T-cell (primary cell): ENCODE measurements at places on chromosomes 5 and 9.

GRCh38 chr5:10293907-10294662 lies 13.6 kb downstream of the CMBL start:
- no peak overlapping the region for H3K4me3 ChIP-seq

DNA sequence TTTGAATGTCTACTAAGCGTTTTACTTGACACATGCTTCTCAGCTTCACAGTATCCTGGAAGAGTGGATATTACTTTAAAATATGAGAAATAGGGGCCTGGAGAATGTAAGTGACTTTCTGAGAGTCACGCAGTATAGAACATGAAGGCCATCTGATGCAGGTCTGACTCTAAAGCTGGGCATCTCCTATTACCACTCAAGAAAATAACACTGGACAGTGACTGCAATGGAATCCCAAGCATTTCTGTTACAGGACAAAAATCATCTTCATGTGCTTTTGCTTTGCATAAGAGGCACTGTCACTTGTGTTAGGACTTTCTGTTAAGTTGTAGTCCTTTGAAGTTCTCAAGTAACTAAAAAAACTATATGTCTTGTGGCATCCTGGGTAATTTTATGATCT lies 335.5 kb downstream of the FBXL7 start:
- H3K36me3 ChIP-seq = no peaks in the 10 kb centered on the region
- no peaks in the 10 kb centered on the region for H3K4me1 ChIP-seq
- DNase-seq = no peak
- H3K4me3 ChIP-seq = no peak overlapping the region
- no peaks in the 10 kb centered on the region for H3K27me3 ChIP-seq

GRCh38 chr9:131754846-131755245 lies 15.0 kb upstream of the RAPGEF1 start:
- no peaks in the 10 kb centered on the region for H3K4me1 ChIP-seq
- peaks cover 24% of the 10 kb centered on the region for H3K27me3 ChIP-seq
- H3K27ac ChIP-seq = no peak overlapping the region
- no peaks in the 10 kb centered on the region for H3K36me3 ChIP-seq

- H3K4me1 ChIP-seq = no peaks in the 10 kb centered on the region
- no peak overlapping the region for H3K4me3 ChIP-seq
- H3K27me3 ChIP-seq = peaks cover under 1% of the 10 kb centered on the region
- no peaks in the 10 kb centered on the region for H3K36me3 ChIP-seq
These were observed 133.7 kb downstream of the NUDT12 start for GRCh38 chr5:103428923-103429322.

DNA sequence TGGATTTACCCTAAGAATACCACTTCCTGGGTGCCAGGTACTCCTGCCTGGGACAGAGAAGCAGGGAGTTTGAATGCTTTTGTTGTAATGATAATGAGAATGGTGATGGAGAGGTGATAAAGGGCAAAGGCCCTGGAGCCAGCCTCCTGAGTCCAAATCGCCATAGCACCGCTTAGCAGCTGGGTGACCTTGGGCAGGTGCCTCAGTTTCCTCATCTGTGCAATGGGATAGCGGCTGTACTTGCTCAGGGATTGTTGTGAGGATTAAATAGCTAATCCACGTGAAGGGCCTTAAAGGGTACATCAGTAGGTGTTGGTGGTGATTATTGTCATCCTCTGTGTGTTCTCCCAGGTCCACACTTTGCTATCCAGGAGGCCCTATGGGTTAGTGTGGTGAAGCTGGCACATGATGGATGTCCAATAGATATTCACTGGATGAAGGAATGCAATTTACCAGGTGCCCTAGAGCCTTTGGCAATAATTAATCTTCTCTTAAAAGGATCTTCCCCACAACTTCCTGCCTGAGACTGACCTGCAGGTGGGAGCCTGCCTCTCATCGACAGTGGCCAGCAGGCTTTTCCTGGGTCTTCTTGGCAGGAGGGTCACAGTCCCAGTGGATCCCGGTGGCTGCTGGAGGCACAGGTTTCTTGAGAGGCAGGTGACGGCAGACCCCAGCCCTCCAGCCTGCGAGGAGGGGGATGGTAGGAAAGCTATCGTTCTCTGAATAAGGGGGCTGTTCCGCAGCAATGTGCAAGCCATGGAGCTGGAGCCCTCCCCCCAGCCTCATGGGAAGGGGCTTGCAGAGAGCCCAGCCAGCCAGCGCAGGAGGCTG lies 160.2 kb downstream of the MACROH2A1 start:
- H3K4me3 ChIP-seq = no peak overlapping the region
- no peaks in the 10 kb centered on the region for H3K36me3 ChIP-seq
- no peak for DNase-seq
- no peak overlapping the region for H3K27ac ChIP-seq

DNA sequence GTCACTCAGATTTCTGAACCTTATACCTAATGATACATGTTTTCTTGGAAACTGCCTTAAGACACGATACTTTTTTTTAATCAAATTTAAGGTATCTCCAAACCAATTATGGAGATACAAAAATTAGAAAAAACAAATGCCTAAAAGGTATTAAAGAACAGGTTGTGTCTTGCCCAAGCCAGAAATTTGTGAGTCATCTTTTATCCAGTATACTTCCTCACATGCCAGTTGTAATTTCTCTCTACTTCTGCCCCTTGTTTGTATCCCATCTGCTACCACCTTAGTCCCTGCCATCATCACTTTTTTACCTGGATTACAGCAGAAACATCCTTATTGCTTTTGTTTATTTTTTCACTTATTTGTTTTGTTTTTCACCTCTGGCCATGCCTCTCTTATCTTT lies 571.2 kb upstream of the DAB2 start:
- H3K27ac ChIP-seq = no peak overlapping the region
- DNase-seq = no peak
- no peak overlapping the region for H3K4me3 ChIP-seq
- H3K27me3 ChIP-seq = no peaks in the 10 kb centered on the region

- no peaks in the 10 kb centered on the region for H3K4me1 ChIP-seq
- no peaks in the 10 kb centered on the region for H3K27me3 ChIP-seq
- DNase-seq = no peak
- H3K36me3 ChIP-seq = no peaks in the 10 kb centered on the region
These were observed 77.5 kb downstream of the SPATA31C2 start for GRCh38 chr9:88060746-88061145.

DNA sequence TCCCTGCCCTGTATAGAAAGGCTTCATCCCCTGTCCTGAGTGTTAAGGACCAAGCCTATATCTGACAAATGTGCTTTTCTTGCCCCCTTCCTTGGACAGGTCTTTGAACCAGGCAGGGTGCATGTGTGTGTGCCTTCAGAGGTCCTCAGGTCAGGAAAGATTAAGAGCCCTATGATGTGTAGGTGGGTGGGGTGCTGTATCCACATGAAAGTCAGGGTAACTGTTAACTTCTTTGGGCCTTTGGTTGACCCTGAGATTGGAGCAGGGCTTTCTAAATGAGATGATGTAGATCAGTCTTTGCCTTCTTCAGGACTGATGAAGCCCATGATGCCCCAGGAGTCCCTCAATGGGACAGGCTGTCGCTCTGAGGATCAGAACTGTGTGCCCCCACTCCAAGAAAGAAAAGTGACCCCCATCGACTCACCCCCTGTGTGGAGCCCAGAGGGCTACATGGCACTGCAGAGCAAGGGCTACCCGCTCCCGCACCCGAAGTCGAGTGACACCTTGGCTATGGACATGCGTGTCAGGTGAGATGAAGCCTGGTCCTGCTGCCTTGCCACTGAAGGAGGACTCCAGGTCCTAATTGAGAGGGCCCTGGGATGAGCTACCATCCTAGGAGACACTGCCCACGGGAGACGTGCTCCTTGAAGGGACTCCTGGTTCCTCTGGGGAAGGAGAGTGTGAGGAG lies 29.4 kb upstream of the POMT1 start:
- H3K36me3 ChIP-seq = peaks cover 97% of the 10 kb centered on the region
- H3K27ac ChIP-seq = no peak overlapping the region
- no peak for DNase-seq
- no peaks in the 10 kb centered on the region for H3K4me1 ChIP-seq
- no peak overlapping the region for H3K4me3 ChIP-seq

- no peaks in the 10 kb centered on the region for H3K4me1 ChIP-seq
- no peak overlapping the region for H3K27ac ChIP-seq
- no peak for DNase-seq
- H3K4me3 ChIP-seq = no peak overlapping the region
- no peaks in the 10 kb centered on the region for H3K27me3 ChIP-seq
- H3K36me3 ChIP-seq = peaks cover 3% of the 10 kb centered on the region
These were observed 54.1 kb downstream of the FER start for GRCh38 chr5:108801776-108802175.

DNA sequence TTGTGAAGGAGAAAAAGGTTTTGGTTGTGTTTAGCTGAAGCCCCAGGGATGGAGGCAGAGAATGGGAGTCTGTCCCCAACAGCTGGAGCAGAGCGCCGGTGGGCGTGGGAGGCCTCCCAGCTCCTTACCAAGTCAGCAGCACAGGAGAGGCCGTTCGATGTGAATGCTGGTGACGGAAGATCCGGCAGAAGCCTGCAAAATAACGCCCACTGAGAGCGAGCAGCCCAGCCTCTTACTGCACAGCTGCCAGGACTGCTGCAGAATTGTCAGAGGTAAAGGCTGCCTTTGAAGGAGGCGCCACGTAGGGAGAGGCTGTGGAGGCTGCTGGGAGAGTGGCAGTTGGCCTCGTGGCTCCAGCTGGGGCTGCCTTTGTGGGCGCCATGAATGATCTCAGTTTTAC lies 26.2 kb downstream of the ANGPTL2 start:
- H3K4me1 ChIP-seq = no peaks in the 10 kb centered on the region
- H3K27ac ChIP-seq = no peak overlapping the region
- H3K36me3 ChIP-seq = no peaks in the 10 kb centered on the region
- no peak for DNase-seq
- H3K27me3 ChIP-seq = no peaks in the 10 kb centered on the region
- no peak overlapping the region for H3K4me3 ChIP-seq

DNA sequence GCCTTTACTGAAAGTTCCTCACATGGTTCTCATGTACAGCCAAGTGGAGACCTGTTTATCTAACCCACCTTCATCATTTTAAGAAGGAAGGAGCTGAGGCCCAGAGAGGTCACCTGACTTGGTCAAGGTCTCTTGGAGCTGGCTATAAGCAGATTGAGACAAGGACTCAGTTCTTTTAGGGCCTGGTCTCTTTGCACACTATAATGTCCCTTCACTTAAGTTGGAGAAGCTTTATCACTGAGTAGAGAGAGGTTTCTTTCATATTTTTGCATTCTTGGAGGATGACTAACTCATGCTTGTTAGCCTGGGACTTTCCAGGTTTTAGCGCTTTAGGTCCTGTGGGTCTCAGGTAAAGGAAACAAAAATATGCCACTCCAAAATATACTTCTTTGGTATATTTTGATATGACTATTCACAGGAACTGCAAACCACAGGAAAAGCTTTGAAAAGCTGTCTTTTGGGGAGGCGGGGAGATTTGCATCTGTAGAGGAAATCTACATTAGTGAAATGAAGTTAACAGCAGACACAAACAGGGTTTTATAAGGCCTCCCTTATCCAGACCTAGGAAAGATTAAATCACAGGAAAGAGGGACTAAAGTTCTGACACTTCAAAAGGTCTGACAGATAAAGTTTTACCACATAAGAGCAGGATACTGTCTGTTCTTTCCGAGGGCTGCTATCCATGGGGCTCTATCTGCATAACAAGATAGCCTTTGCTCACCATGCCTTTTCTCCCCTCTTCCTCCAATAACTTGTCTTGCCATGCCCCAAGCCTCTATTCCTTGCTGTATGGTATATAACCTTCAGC lies 95.8 kb upstream of the ANKRD55 start:
- H3K27ac ChIP-seq = peak overlapping the region; percentile 66
- H3K4me3 ChIP-seq = peak overlapping the region; percentile 40
- DNase-seq = peak; percentile 30
- H3K27me3 ChIP-seq = no peaks in the 10 kb centered on the region
- no peaks in the 10 kb centered on the region for H3K36me3 ChIP-seq

- no peak overlapping the region for H3K4me3 ChIP-seq
- H3K27ac ChIP-seq = no peak overlapping the region
- peaks cover 6% of the 10 kb centered on the region for H3K36me3 ChIP-seq
- H3K4me1 ChIP-seq = no peaks in the 10 kb centered on the region
- DNase-seq = no peak
- H3K27me3 ChIP-seq = no peaks in the 10 kb centered on the region
These were observed 17.2 kb upstream of the HK3 start for GRCh38 chr5:176916337-176916736.

- H3K27me3 ChIP-seq = no peaks in the 10 kb centered on the region
- peak overlapping the region; percentile 62 for H3K27ac ChIP-seq
- DNase-seq = no peak
- no peak overlapping the region for H3K4me3 ChIP-seq
- H3K36me3 ChIP-seq = no peaks in the 10 kb centered on the region
These were observed 2.8 kb downstream of the OTULIN start for GRCh38 chr5:14667290-14667689.

DNA sequence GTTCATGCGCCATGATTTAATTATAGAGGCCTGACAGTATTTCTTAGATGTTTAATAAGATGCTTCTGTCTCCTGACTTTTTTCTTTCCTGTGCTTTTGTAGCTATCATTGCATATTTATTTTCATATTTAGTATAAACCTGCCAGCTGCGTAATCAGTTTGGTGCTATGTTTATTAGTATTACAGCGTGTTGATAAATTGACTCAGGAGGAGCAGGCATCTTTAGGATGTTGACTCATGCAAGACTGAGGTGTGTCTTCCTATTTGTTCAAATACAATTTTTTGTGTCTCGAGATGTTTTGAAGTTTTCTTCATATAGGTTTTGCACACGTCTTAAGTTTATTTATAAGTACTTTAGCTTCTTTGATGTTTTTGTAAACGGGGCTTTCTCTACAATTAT lies 35.9 kb upstream of the EXOC3 start:
- H3K4me1 ChIP-seq = no peaks in the 10 kb centered on the region
- DNase-seq = no peak
- H3K27ac ChIP-seq = no peak overlapping the region

GRCh38 chr9:6829027-6829426 lies 71.3 kb downstream of the KDM4C start:
- no peaks in the 10 kb centered on the region for H3K4me1 ChIP-seq
- no peak overlapping the region for H3K27ac ChIP-seq
- H3K27me3 ChIP-seq = no peaks in the 10 kb centered on the region
- no peak overlapping the region for H3K4me3 ChIP-seq
- H3K36me3 ChIP-seq = peaks cover 3% of the 10 kb centered on the region
- DNase-seq = no peak

- peak overlapping the region; percentile 66 for H3K27ac ChIP-seq
- peaks cover 4% of the 10 kb centered on the region for H3K27me3 ChIP-seq
- peaks cover 80% of the 10 kb centered on the region for H3K4me1 ChIP-seq
- DNase-seq = peak; percentile 51
These were observed 4.9 kb upstream of the HRH2 start for GRCh38 chr5:175652741-175653663.
